ENCODE measurements at places on chromosomes 1 and 21.

DNA sequence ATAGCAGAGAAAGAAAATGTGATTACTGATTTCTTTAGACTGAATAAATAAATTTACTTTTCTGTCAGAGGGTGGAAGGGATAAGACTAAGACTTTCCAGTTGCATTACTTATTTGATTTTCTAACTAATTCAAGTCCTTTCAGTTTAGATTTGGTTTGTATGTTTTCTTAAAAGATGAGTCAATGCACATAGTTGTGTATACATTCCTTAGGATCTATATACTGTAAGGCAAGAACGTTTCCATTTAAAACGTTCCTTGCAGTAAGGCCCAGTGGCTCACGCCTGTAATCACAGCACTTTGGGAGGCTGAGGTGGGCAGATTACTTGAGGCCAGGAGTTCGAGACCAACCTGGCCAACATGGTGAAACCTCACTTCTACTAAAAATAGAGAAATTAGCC is 14.5 kb upstream of the SERTAD4 start:
- DNase-seq: no peak

- no peak for DNase-seq
Observed at GRCh38 chr1:157770442-157771043, 6.4 kb downstream of the FCRL2 start.

- DNase-seq: no peak
Observed at GRCh38 chr1:186849271-186849671, 20.5 kb downstream of the PLA2G4A start.

- DNase-seq: no peak
Observed at GRCh38 chr21:45356653-45357435, 48.1 kb upstream of the COL18A1 start.

- DNase-seq: no peak
Observed at GRCh38 chr1:90621986-90622385, 95.1 kb downstream of the BARHL2 start.

DNA sequence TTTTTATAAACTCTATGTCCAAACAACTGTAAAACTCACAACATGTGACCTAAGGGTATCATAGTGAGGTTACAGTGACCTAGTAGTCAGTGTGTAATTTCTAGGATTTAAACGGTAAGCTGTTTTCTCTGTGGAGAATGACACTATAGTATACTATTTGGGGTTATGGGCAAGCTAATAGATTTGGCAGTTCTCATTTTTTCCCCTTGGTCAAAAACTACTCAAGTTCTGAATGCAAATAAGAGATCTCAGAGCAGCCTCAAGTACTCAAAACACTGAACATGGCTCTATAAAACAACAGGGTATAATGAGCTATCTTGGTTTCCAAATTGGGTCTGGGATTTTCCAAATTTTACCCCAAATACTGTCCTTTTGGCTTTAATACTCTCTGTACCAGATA is 88.5 kb upstream of the HMCN1 start:
- DNase-seq: no peak
